ENCODE measurements at places on chromosomes 3 and 15. TPM values are rescaled to one million over a fixed set of nuclear protein-coding genes. Genes with fewer than 3 reads are reported as not detected.

ALDH1A3 gene
- 7.8 TPM for total RNA-seq

PRR20G gene
- not detected for total RNA-seq

MASP1 gene
- 146 TPM for total RNA-seq

KLF15 gene
- 14.4 TPM for total RNA-seq

PPP1R14D gene
- total RNA-seq, result not detected

CD96 gene
- 0.81 TPM for total RNA-seq

BTLA gene
- not detected for total RNA-seq

GOLGA6L26 gene
- total RNA-seq, result not detected

GRCh38 chr3:37861620-37862041 lies at the start of gene CTDSPL:
CTDSPL (plus strand) TSS chr3:37861880; CDS start chr3:37862200, 320 bp downstream.
- peak; percentile 70 for DNase-seq

GRCh38 chr15:100206643-100207042 lies 135.1 kb downstream of the ADAMTS17 start:
- DNase-seq, result no peak

DNA sequence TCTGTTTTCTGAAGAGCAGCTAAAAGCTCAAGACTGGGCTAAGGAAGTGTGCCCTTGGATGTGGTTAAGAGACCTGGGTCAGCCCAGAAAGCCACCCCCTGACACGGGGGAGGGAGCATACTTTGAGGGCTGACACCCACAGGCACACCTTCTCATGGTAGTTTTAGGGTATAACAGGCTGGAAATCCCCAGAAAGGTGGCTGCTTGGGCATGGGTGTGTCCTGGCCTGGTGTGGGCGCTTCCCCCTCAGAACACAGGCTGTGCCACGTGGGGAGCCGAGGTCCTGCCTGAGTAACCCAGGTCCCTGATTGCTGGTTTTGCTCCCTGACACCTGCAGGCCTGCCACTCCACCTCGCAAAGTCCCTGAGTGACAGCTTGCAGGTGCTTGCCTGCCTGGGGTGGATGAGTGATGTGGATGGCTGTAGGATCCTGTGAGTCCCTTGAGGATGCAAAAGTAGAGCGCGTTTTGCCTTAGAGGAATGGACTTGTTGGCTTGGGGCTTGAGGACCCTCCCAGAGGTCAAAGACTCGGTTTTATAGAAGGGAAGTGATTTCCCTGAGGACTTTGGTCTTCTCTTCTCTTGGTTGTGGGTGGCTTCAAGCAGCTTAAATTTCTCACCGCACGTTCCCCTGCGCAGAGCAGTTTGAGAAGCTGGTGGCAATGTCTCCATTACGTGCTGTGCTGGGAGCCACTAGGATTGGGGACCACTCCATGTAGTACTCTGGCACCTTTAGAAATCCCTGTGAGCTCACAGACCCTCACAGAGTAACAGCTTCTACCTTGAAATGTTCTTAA lies 94.4 kb downstream of the DNASE1L3 start:
- no peak for DNase-seq

GRCh38 chr3:10374311-10374710 lies 53.4 kb upstream of the SEC13 start:
- no peak for DNase-seq

DNA sequence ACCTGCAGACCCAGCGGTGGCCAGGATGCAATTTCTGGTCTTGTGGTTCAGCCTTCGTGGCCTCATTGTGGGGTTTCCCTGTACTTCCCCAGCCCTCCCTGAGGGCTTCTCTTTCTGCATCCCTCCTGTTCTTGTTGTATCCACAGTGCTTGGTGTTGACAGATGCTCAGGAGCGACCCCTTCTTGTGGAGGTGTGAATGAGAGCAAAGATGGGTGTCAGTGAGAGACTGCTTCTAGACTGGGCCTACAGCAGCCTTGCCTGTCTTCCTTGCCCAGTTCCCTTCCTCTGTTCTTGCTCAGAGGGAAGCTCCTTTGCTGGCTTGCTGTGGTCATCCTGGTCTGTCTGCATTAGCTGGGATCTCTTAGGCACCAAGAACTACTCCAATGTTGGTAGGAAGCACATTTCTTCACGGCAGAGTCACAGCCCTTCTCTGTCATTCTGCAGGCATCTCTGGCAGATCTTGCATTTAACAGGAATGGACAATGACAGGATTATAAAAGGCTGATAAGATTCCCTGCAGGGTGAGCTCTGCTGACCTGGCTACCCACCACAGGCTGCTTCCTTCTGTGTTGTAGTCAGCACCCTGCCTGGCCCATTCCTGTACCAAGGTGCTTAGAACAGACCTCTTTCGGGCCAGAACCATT lies 317.8 kb upstream of the C2CD4B start:
- DNase-seq, result no peak

DNA sequence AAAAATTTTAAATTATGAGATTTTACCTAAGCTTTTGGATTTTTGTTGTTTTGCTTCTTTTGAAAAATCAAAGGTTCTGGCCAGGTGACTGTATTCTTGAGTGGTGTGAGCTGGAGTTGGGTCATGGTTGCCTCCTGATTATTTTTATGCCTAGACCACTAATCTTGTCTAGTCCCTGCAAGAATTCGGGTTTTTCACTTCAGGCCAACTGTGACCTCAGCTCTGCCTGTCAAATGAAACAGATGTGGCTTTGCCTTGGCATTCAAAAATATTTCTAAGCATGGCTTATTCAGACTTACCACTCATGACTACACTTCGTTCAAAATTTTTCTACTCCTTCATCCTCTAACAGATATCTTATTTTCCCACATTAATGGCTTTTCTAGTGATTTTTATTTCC lies 25.4 kb upstream of the CDV3 start:
- DNase-seq, result no peak

DNA sequence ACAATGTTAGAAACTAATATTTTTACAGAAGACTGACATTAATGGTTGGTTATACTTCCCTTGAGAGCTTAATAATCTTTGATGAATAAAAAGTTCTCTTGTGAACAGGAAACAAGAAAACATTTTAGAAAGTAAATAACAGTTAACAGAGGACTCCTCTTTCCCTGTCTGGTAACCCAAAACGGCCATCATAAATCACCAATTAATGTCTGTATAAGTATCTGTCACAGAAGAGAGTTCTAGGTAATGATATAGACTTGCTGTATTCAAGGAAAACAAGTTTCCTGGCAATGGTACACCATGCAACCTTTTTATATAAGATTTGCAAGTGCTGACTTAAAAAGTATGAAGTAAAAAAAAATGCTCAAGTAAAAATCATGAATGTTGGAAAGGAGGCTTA lies 426.7 kb downstream of the SOX2 start:
- DNase-seq, result no peak
